ENCODE measurements at places on chromosomes 3 and 15. TPM values are rescaled to one million over a fixed set of nuclear protein-coding genes. Genes with fewer than 3 reads are reported as not detected.
A peak's percentile ranks its signal among the peaks of the same experiment; 100 is the strongest.

Gene TEX55
- not detected for total RNA-seq

- H3K4me3 ChIP-seq, result no peak overlapping the region
- H3K27me3 ChIP-seq, result peaks cover 15% of the 10 kb centered on the region
- H3K36me3 ChIP-seq, result no peaks in the 10 kb centered on the region
- H3K27ac ChIP-seq, result no peak overlapping the region
These were observed 115.7 kb upstream of the BFSP2 start for GRCh38 chr3:133283958-133284807.

Gene IGSF11
- total RNA-seq, result 2.5 TPM

DNA sequence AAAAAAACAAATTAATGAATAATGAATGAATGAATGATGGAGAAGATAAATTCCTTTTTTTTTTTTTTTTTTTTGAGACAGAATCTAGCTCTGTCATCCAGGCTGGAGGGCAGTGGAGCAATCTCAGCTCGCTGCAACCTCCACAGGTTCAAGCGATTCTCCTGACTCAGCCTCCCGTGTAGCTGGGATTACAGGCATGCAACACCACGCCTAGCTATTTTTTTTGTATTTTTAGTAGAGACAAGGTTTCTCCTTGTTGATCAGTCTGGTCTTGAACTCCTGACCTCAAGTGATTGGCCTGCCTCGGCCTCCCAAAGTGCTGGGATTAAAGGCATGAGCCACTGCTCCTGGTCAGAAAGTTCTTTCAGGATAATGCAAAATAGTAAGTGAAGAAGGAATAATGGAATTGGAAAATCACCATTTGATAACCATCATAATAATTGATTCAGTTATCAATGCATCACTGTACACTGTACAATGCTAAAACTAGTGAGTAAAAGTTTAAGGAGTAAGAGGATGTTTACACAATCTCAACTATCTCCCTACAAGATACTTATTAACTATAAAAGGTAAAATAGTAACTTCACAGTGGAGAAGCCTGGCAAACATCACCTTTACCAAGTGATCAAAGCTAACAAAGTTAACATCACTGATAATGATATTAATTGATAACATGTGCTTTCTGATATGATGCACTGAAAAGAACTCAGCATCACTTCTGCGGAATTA is 12.3 kb upstream of the INO80 start:
- H3K4me1 ChIP-seq, result peaks cover 7% of the 10 kb centered on the region
- H3K36me3 ChIP-seq, result no peaks in the 10 kb centered on the region
- DNase-seq, result no peak
- H3K4me3 ChIP-seq, result no peak overlapping the region
- H3K27me3 ChIP-seq, result peaks cover 19% of the 10 kb centered on the region

DNA sequence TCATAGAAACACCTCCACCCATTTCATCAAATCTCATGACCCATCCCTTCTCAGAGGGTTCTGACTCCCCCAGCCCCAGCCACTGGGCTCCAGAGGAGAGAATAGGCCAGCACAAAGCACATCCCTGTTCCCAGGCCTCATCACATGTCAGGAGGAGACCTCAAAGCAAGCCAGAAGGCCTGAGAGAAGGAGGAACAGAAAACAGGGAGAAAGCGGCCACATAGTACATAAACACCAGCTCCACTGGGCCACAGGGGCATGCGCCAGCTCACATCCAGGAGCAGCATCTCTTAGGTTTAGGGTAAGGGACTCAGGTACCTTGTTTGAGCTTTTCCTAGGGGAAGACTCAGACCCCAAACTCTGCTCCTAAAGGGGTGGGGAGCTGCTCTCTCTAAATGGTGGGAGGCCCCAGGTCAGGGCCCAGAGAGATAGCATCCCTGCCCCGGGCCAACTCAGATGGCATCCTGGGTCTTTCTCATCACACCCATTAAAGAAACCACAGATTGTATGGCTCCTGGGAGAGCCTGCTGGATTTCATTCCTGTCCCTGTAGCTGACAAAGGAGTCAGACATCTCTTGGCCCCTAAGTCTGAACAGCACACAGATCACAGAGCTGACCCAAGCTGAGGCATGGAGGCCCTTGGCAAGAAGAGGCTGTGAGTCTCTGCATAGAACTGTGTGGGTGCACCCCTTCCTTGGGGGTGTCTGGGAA is 2.5 kb downstream of the SHF start:
- no peak for DNase-seq
- peaks cover 16% of the 10 kb centered on the region for H3K27me3 ChIP-seq
- no peak overlapping the region for H3K27ac ChIP-seq
- no peak overlapping the region for H3K4me3 ChIP-seq
- H3K36me3 ChIP-seq, result no peaks in the 10 kb centered on the region

- no peaks in the 10 kb centered on the region for H3K27me3 ChIP-seq
- peaks cover 17% of the 10 kb centered on the region for H3K4me1 ChIP-seq
- no peak overlapping the region for H3K4me3 ChIP-seq
- peaks cover 8% of the 10 kb centered on the region for H3K36me3 ChIP-seq
These were observed 4.8 kb upstream of the TCF12 start for GRCh38 chr15:56913670-56914069.

DNA sequence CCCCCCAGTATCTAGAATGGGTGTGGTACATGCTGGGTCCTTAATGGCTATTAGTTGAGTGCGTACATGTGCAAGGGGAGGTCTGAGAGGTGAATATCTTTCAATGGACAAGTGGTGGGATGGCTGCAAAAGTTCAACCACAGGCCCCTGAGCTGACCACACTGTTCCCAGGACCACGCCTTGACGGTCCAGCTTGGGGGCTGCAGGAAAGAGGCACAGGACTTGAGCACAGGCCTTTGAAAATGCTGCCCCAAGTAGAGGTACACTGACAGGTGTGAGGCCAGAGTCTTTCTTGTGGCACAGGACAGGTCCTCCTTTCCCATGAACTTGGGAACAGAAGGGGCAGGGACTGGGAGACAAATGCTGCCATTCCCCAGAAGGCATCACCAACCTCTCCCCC is 24.0 kb downstream of the AMOTL2 start:
- H3K36me3 ChIP-seq, result no peaks in the 10 kb centered on the region
- peaks cover 3% of the 10 kb centered on the region for H3K4me1 ChIP-seq
- peaks cover 15% of the 10 kb centered on the region for H3K27me3 ChIP-seq
- no peak overlapping the region for H3K4me3 ChIP-seq
- no peak for DNase-seq

DNA sequence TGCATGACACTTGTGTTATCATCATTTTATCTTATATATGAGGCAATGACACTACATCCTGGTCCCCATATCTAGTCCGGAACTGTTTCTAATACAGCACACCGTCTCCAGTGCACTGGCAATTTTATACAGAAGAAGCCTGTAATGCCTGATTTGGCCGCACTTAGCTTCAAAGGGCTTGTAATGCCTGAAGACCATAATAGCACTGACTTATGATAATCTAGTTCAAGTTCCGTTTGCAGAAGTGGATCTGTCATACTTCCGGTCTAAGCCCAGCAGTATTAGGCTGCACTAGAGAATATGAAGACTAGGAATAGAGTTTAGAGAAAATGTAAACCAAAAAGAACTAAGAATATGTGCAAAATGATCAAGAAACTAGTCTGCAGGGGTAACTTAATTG is 1.3 kb downstream of the BNIP2 start:
- DNase-seq, result peak; percentile 54
- H3K36me3 ChIP-seq, result peaks cover 30% of the 10 kb centered on the region
- H3K27ac ChIP-seq, result peak overlapping the region; percentile 96
- H3K4me3 ChIP-seq, result peak overlapping the region; percentile 88
- H3K4me1 ChIP-seq, result peaks cover 47% of the 10 kb centered on the region
- H3K27me3 ChIP-seq, result no peaks in the 10 kb centered on the region

Gene ALAS1
- total RNA-seq, result 60.8 TPM

DNA sequence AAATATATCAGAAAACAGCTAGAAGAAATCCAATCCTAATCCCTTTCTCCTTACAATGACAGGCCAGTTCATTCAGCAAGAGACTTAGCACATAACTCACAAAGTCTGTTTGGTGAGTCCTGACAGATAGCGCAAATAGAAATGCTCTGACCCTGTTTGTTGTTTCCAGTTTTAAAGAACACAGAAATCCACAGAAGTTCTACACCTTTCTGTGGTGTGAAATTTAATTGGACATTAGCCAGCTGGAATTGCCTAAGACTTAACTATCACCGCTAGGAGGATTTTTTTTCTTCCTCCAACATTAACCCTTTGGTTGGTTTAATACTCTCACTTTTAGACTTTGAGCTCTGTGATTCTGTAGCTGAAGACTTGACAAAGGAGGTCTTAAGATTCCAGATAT is 30.8 kb downstream of the HDC start:
- no peak overlapping the region for H3K27ac ChIP-seq
- no peak for DNase-seq
- no peaks in the 10 kb centered on the region for H3K27me3 ChIP-seq
